Esophagus mucosa (tissue), 1 donor: ENCODE measurements at places on chromosomes 4 and X. TPM values are rescaled to one million over a fixed set of nuclear protein-coding genes. Genes with fewer than 3 reads are reported as not detected.
A peak's percentile ranks its signal among the peaks of the same experiment; 100 is the strongest.

GRCh38 chr4:152360045-152360410 lies 175.9 kb downstream of the FBXW7 start:
- ATAC-seq = no peak

The S100G gene
- not detected for total RNA-seq

DNA sequence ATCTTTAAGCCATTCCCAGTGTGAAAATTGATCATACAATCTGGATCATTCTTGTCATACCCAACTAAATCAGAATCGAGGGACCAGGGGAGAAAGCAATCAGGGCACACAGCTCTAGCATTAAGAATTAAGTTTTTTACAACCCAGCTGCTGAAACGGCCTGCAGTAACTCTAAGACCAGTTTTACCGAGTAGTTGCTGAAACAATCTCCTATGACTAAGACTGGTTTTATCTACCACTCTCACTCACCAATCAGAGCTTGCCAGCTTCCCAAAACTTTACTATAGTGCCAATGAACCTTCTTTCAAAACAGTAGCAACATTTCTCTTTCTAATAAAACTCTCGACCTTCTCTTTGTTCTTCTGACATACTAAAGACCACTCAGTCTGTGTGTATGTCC lies 2.8 kb upstream of the SAP30 start:
- no peak for ATAC-seq

The BGN gene
- total RNA-seq = 29.3 TPM

The XAGE1A gene
- not detected for total RNA-seq

The TNMD gene
- not detected for total RNA-seq

The CLGN gene
- 1.2 TPM for total RNA-seq

GRCh38 chrX:76433219-76433618 lies 5.7 kb downstream of the MAGEE1 start:
- no peak for ATAC-seq

The LRPAP1 gene
- 64.6 TPM for total RNA-seq

The HEPH gene
- total RNA-seq = 2.9 TPM

- ATAC-seq = peak; percentile 39
Observed at GRCh38 chr4:174214101-174214878, 69.2 kb downstream of the FBXO8 start.

GRCh38 chr4:109816894-109817293 lies 1.3 kb downstream of the GAR1 start:
- no peak for ATAC-seq

- peak; percentile 42 for ATAC-seq
Observed at GRCh38 chrX:3262901-3263300, 83.6 kb downstream of the MXRA5 start.

The TLR10 gene
- 0.40 TPM for total RNA-seq

GRCh38 chrX:16654093-16654492 lies 4.1 kb downstream of the S100G start:
- ATAC-seq = no peak

DNA sequence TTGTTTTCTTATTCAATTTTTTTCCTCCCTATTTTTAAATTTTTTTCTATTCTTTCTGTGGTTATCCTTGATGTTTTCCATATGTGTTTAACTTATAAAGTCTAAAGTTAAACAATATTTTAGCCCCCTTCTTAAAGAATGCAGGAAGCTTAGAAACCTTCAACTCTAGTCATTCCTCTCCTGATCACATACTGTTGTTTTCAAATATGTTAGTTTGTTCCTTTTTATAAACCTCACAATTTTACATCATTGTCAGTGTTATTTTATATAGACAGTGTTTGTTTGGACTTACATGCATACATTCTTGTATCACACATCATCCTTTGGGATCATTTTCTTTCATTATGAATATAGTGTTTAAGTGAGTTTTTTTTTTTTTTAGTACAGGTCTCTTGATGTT lies 31.6 kb downstream of the KANTR start:
- no peak for ATAC-seq

- ATAC-seq = no peak
Observed at GRCh38 chr4:10596586-10597290, 87.8 kb downstream of the CLNK start.

DNA sequence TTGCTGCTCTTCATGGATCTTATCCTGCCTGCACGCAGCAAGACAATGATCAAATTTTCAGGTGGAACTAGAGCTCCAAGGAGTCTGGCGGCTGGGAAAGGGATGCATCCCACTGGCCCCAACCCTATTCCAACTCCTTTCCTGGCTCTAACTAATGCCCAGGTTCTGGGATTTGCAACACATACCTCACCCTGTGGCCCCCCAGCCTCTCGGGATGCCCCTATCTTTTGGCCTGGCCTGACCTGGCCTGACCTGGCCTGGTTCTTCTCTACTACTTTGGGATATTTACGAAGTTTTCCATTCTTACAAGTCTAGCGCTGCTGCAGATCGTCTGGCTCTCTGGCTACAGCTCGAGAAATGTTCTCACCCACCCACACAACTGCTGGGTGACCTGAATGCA lies 56.4 kb upstream of the CDKN2AIP start:
- no peak for ATAC-seq

DNA sequence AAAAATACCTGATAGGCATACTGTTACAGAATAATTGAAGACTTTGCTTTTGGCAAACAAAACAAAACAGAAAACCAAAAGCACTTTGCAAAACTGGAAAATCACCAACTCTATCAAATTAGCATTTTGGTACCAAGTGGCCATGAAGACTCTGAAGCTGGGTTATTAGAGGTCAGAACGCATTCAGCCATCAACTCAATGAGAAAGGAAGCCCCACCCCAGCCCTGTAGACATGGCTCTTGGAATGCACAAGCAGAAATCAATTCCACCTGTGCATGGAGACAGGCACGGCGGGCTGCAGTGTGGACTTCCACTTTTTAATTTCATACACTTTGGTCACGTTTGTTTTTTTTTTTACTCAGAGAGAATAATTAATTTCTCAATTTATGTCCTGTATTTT lies 93.6 kb upstream of the DHX15 start:
- ATAC-seq = no peak

DNA sequence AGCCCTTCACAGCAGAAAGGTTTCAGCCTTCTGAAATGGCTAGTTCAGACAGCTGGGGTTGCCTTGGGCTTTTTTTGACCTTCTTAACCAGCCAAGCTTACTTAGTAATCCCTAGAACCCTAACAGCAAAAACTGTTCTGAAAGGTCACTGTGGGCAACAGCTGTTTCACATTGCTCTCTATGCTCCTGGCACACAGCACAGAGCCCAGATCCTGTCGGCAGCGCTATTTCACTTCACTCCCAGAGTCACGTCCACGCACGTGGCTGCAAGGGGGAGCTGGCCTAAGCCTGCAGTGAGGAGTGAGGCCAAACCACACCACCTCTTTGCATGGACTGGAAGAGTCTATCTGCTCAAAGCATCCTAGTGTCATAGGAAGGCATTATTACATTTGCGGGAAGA lies 32.0 kb upstream of the STS start:
- ATAC-seq = no peak

The ITIH6 gene
- total RNA-seq = not detected

The MAGEA2 gene
- not detected for total RNA-seq

The ODAPH gene
- 0.12 TPM for total RNA-seq

- ATAC-seq = no peak
Observed at GRCh38 chrX:101229170-101229569, 9.6 kb downstream of the DRP2 start.

The USP51 gene
- total RNA-seq = 0.40 TPM

DNA sequence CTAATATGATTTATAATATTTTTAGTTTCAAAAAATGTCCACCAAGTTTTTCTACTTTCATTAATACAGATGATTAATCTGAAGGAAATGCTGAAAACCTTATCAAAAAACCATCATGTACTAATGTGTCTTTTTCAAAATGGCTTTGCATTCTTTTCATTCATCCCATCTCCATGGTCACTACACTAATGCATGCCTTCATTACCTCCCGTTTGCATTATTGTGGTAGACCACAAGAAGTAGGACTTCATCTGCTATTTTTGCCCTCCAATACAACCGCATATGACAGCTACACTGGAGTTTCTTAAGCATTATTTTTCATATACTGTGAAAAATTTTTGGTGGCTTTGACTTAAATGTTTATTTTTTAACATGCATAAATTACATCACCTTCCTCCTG lies 37.9 kb upstream of the FSTL5 start:
- ATAC-seq = no peak

- no peak for ATAC-seq
Observed at GRCh38 chr4:147570616-147571015, 46.6 kb upstream of the TMEM184C start.

- ATAC-seq = peak; percentile 53
Observed at GRCh38 chr4:88818631-88819470, 121.2 kb upstream of the NAP1L5 start.

DNA sequence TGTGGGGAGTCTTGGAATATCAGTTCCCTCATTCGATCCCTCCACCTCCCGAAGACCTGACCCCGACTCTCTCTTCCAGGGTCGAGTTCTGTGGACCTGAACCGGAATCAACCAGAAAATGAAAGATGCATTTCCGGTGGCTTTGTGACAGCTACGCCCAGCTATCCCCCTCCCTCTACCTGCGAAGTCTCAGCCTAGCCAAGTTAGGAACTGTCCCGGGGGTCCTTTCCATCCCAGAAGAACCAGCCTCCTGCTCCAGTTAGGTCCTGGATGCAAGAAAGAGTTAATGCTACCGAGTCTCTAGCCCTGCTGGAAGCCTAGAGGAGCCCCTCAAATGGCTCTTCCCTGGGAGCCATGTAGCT lies 13.4 kb upstream of the ETDC start:
- ATAC-seq = no peak

- no peak for ATAC-seq
Observed at GRCh38 chrX:1449036-1449822, 3.5 kb downstream of the ASMTL start.

DNA sequence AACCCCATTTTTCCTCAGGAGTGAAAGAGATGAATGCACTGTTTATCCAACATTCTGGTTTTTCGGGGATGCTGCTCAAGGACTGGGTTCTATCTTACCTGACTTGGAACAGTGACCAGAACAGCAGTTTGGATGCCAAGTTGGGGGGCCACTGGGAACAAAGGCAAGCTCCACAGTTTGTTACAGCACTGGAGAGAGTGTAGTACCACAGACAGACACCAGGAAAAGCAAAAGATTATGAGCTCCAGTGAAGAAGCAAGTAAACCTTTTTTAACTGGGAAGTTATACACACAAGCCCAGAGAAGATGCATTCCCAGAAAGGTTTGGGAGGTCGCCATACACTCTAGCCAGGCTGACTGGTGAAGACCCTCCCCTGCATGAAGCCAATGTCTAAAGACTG lies 13.6 kb downstream of the C4orf36 start:
- ATAC-seq = no peak

The SYTL5 gene
- 3.9 TPM for total RNA-seq

The DCAF8L2 gene
- not detected for total RNA-seq

The NAP1L3 gene
- total RNA-seq = 0.08 TPM

DNA sequence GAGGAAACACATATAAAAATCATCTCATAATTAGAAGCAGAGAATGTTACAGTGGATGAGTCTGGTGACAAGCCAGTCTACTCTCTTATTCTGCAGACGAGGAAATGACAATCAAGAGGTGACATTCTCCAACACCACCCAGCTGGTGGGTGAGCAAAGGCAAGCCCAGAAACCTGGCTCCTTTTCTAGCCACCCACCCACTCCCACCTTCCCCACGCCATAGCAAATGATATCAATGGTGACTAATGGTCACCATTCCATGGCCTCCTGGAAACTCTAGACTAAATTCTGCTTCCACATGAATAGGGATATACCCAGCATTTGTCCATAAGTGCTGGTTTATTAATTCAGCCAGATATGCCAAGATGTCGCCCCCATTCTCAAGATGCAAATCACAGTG lies 10.7 kb downstream of the SEL1L3 start:
- ATAC-seq = no peak

- ATAC-seq = peak; percentile 44
Observed at GRCh38 chr4:184942444-184943425, 75.6 kb upstream of the HELT start.

DNA sequence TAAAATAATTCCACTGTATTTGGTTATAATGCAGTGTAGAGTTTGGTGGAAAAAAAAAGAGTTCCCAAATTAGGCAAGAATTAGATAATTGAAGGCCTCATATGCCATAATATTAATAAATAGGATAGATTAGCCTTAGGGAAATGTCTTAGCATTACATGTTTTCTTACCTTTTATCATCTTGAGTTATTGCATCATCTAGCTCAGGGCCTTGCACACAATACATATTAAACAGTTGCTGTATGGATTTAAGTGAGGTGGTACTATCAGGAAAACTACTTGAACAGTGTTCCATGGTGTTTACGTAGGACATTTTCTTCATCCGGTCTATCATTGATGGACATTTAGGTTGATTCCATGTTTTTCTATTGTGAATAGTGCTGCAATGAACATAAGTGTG lies 419.4 kb downstream of the EPHA5 start:
- ATAC-seq = no peak

The CLCN4 gene
- 0.84 TPM for total RNA-seq

The RFC1 gene
- 30.5 TPM for total RNA-seq

The TBC1D8B gene
- total RNA-seq = 2.9 TPM

GRCh38 chrX:40388441-40388840 lies 192.3 kb upstream of the ATP6AP2 start:
- no peak for ATAC-seq

The GAGE2A gene
- total RNA-seq = not detected

The INTU gene
- 7.9 TPM for total RNA-seq

GRCh38 chrX:86460760-86461159 lies 312.5 kb downstream of the DACH2 start:
- ATAC-seq = no peak

- ATAC-seq = no peak
Observed at GRCh38 chr4:154999950-155000578, 208.4 kb upstream of the NPY2R start.

- ATAC-seq = no peak
Observed at GRCh38 chr4:153971899-153972298, 183.0 kb upstream of the SFRP2 start.

- no peak for ATAC-seq
Observed at GRCh38 chr4:8236920-8237195, 32.7 kb upstream of the HTRA3 start.

The MSX1 gene
- total RNA-seq = 0.36 TPM

The EMCN gene
- total RNA-seq = 4.7 TPM

DNA sequence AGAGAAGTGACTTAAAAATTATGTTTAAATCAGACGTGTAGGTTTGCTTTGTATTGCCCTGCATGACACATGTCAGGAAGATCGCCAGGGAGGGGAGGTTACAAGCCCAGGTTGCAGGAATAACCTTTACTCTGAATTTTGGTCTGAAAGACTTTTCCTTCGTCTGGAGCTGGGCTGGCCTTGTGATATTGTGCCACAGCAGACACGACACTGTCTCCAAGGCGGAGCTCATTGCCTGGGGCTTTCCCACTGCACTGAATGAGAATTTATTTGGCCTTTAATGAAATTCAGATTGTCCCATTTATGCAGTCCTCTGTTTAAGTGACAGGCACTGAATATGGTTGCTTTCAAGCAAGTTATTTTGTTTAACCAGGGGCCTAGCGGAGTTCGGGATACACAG lies 45.1 kb downstream of the RHOH start:
- no peak for ATAC-seq

DNA sequence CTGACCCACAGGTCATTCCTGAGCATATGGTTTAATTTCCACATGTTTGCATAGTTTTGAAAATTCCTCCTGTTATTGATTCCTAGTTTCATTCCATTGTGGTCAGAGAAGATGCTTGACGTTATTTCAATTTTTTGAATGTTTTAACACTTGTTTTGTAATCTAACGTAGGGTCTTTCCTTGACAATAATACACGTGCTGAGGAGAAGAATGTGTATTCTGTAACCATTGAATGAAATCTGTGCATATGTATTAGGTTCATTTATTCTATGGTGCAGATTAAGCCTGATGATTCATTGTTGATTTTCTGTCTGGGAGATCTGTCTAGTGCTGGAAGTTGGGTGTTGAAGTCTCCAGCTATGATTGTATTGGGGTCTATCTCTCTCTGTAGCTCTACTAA lies 486.4 kb upstream of the RPS6KA3 start:
- no peak for ATAC-seq

GRCh38 chr4:189029976-189030504 lies 890.8 kb downstream of the TRIML1 start:
- no peak for ATAC-seq
